Lung (tissue), 17 donors: ENCODE measurements at places on chromosomes 7 and 10. TPM values are rescaled to one million over a fixed set of nuclear protein-coding genes. Genes with fewer than 3 reads are reported as not detected.
A peak's percentile ranks its signal among the peaks of the same experiment; 100 is the strongest.

GRCh38 chr7:123797673-123798531, 47.1 kb upstream of the HYAL4 start:
- DNase-seq, result no peak

DNA sequence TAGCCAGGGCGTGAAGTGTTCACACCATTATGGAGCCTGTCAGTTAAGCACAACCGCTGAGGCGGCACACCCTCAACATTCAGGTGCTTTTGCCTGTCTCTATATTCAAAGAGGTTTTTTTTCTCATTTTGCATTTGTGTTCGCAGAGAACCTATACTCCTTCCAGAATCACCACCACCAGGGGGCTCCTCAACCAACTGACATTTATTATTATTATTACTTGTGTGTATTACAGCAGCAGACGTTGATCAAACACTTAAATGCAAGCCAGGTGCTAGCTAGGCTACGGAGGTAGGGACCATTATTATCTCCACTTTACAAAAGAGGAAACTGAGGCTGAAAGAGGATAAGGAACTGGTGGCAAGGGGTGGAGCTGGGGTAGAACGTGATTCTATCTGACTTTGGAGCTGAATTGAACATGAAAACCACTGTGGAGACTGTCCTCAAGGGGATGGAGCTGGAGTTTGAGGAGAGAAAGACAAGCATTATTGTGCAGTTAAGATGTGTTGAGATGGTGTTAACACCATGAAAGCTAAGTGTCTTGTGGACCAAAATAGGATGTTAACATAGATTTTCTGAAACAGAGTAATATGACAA, 133.8 kb upstream of the PLXNA4 start:
- peak; percentile 20 for DNase-seq

DNA sequence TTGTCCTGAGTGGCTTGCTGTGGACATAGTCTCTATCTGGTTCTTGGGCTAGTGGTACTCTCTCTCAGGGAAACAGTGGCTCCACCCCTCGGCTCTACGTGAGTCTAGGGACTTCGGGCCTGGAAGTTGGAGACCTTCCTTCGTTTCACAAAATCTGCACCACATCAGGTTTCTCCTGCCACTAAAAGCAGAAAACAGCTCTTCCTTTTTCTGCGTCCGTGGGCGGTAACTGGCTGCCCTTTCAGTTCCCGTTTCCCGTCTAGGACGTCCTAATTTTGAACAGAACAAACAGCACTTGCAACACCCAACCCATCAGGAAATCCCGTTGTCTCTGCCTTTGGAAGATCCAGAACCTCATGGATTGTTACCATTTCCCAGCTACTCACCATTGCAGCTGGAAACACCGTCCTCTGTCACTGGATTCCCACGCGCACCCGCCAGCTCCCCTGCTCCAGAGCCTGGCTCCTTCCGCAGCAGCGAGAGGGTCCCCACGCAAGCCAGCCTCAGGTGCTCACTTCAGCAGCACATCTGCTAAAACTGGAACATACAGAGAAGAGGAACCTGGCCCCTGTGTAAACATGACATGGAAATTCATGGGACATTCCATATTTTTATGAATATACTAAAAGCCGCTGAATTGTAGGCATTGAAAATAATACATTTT, 311.4 kb upstream of the AKR1E2 start:
- DNase-seq, result no peak

DNA sequence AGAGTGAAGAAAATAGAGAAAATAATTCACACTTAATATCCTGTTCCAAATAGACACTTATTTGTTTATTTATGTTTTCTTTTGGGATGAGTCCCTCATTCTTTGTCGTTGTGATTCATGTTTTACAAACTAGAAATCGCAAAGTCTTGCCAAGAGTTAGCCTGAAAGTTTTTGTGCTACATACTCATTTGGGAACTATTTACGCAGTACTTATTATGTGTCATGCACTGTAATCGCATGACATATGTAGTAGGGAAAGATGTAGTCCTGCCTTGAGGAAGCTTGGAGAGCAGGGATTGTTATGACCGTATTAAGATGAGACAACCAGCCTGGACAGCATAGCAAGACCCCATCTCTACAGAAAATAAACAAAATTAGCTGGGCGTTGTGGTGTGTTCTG, 189.3 kb downstream of the ABCA13 start:
- no peak for DNase-seq

GRCh38 chr7:1262441-1262840, 29.8 kb downstream of the UNCX start:
- DNase-seq, result no peak

DNA sequence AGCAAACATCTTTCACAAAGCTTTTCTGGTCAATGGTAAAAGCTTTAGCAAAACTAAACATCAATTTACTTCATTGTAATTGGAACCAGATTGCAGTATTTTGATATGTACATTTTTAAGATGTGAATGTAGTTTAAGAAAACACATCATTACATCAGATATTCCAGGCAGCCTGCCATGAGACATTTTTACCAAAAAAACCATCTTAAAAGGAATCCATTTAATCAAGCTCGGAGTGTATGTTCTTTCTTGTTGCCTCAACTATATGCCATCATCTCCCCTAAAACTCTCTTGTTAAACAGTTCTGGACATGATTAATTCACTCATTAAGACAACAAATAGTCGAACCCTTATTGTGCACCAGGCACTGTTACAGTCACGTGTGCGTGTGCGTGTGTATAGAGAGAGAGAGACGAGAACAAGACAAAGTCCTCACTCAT, 97.5 kb downstream of the UBE2H start:
- DNase-seq, result peak; percentile 26

DNA sequence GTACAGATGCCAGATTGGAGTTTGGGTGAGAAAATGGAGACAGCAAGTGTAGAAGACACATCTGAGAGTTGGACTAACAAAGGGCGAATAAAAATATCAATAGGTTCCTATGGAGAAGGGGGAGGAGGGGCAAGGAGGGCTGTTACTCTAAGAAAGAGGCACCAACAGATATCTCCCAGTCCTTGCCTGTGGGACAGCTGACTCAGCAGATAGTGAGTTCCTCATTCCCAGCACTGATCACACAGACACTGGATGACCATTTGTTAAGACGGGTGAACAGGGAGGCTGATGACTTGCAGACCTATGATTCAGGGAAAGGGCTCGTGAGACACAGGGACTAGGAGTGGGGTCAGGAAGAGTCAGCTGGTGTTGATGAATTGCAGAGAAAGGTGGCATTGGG, 5.7 kb upstream of the PRR15 start:
- no peak for DNase-seq

DNA sequence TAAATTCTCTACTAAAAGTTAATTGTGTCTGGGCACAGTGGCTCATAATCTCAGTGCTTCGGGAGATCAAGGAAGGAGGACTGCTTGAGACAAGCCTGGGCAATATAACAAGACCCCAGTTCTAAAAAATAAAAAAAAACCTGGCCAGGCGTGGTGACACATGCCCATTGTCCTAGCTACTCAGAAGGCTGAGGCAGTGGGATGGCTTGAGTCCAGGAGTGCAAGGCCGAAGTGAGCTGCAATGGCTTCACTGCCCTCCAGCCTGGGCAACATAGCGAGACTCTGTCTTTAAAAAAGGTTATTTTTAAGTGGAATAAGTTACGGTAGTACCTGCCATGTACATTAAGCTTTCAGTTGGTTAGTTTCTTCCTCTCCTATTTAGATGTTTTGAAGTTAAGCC, 28.9 kb downstream of the CDK14 start:
- DNase-seq, result no peak

DNA sequence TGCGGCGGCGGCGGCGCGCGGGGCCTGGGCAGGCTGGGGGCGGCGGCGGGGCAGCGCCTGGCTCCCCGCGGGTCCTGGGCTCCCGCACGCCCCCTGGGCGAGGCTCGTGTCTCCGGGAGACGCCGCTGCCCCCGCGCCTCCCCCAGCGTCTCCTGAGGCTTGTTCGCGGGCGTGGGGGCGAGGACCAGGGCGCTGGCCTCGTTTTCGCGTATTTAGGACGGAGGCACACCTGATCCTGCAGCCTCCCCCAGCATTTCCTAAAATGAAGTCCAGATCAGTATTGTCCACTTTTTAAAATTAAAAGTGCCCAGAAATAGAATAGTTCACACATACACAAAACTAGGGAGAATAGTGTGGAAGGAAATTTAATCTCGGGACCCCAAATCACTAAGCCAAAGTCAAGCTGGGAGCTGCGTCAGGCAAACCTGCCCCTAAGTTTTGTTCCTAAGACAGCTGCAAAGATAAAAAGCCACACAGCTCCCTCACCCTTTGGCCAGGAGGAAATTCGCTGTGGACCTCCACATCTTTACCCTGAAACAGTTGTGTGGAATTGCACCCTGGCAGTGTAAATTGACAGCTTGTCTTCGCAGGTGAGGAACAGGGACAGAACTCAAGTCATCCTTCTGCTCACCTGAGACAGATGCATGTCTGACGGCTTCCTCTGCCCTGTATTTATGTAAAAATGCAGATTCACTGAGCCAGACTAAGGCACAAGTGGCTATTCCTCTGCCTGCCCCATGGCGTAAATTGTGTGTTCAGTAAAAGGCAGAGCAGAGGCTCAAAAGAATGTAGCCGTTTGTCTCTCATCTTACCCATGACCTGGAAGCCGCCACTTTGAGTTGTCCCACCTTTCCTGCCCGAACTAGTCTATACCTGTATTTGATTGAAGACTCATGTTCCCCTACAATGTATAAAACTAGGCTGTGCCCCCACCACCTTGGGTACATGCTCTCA, 740 bp downstream of the GALNT11 start:
- DNase-seq, result peak; percentile 10

GRCh38 chr10:21517134-21518031, 8.1 kb downstream of the SKIDA1 start:
- DNase-seq, result peak; percentile 79

HABP2 gene
- total RNA-seq, result 1.3 TPM

FGFR2 gene
- total RNA-seq, result 64.2 TPM
